ENCODE measurements at places on chromosomes 6 and 20.

GRCh38 chr6:154622618-154623336 is 110.4 kb upstream of the SCAF8 start:
- no peak for DNase-seq

DNA sequence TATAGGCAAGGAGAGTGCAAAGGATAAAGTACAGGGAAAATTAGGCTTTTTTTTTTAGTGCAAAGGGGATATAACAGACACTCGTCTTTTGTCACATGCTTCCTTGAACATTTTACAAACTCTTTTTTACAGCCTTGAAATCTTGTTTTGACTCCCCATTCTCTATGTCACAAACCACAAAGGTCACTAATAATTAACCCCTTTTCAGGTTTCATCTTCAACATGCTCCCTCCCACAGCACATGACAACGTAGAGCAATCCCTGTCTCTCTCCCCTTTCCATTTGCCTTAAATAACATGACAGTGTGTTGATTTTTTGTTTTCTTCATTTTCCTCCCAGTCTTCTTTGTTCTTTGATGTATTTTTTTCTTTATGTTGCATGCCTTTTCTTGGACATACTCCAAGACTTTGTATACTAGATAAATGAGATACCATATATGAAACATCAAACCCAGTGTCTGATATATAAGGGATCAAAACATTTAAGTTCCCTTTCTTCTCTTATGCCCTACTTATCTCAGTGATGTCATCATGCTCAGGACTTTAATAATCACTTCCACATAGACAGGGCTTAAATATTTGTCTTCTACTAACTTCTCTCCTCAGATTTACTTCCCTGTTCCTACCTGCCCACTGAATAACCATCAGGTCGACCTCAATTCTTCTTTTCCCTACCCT is 378.7 kb upstream of the HSF2 start:
- no peak for DNase-seq

DNA sequence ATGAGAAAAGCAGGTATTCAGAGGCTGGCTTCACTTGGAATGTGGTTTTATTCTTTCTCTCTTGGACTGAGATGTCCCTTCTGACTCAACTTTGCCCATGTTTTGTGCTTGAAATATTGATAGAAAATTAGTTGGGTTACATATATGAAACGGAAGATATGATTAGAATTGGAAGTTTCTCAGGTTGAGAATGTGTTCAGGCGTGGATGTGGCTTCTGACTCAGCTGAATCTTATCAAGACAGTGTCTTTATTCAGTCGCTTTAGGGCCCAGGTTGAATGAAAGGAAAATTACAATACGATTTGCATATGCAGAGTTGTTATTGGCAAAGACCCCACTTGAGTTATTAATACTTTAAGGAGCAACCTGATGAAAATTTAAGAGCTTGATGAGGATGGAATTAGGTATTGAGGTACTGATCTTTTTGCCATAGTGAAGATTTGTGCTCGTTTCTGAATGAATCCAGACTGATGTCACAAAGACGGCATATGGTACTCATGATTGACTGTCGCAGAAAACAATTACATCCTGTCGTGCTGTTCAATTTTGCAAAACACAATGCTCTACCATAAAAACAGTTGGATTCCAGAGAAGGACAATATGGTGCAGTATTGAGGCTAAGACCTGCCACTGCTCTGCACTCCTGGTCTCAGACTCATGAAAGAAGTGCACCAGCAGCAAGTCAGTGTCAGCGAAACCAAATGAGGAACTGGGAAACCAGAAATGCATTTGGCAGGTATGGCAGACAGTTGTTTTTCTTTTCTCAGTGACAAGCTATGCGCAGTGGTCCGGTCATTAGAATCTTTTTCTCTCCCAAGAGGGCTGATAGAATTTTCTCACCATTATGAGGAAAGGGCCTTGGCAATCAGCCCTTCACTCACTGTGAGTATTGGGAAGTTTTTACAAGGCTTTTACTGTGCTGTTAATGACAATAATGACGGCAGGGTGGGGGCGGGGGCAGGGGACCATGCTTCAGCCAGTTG is 158.3 kb downstream of the DOK5 start:
- DNase-seq = no peak

DNA sequence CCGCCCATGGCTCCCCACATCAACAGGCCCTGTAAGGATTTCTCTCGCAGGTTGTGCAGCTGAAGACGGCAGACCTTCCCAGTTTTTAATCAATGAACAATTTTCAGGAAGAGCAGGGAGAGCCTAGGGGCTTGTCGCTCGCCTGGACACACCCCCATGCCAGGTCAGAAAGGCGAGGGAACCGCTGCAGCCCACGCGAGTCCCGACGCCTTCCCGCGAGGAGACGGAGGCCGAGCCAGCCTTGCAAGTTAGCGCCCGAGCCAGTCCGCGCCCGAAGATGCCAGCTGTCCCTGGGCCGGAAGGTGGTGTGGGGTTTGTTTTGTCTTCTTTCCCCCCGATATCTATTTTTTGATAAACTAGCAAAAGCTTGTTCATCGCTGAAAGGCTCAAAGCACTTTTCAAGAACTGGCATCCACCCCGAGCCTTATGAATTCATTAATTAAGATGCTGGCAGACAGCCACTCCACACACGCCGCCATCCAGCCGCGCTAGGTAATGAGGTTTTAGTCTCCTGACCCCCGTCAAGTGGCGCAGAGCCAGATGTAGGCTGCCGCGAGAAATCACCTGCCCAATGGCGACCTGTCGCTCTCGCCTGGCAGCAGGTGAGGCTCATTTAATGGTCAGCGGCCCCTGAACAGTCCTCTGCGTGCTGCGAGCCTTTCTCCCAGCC is 6.6 kb downstream of the CCDC167 start:
- no peak for DNase-seq

GRCh38 chr6:37550191-37550831 is 50.6 kb upstream of the CCDC167 start:
- no peak for DNase-seq

- DNase-seq = no peak
These were observed 17.5 kb downstream of the PIM1 start for GRCh38 chr6:37187321-37188022.

GRCh38 chr20:24402188-24402587 is 67.2 kb upstream of the SYNDIG1 start:
- no peak for DNase-seq

DNA sequence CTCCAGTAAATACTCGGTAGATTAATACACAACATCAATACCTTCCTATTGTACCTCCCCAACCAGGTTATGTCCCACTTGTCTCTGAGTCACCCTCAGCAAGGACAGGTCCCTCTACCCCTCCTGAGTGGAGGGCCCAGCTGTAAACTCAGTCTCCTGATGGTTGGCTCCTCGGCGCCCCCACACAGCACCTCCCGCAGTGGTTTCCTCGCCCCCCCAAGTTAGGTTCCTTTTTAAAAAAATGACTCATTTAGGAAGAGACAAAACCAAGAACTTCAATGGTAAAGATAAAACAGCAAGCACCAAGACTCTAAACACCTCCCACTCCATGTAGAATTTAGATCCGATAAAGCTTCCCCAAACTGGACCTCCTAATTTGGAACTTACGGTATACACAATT is 83.5 kb downstream of the TRERF1 start:
- DNase-seq = no peak

DNA sequence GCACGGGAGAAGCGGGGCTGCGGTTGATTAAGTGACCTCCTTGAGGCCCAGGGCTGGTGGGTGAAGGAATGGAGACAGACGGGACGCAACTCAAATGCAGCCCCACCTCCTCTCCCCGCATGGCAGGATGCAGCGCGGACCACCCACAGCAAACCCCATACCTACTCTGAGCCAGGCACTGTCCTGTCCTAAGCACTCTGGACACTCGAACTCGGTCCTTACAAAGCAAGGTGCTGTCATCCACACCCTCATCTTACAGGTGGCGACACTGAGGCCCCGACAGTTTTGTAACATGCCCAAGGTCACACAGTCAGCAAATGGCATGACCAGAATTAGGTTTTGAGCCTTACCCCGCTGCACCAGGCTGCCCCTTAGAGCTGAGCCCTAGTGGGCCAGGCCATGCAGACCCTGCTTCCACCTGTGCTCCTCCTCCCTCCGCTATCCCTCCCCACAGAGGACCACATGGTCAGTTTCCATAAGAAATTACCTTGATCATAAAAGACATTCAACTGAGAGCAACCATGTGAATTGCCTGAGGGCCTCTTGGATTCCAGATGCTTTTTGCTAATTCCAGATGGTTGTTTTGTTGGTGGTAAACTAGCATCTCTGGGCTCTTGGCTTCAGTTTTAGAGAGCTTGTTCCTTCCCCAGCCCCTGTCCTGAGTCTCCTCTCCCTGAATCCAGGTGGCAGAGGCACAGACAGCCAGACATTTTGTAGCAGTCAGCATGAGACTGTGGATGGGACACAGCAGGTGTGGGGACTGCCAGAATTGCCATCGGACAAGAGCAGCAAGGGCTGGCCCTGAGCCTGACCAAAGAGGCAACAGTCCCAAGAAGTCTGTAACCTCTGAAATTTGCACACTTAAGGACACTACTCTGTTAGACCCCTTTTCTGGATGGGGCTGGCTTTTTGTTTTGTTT is 171.9 kb upstream of the PMEPA1 start:
- no peak for DNase-seq

- DNase-seq = no peak
These were observed 456.9 kb upstream of the ID4 start for GRCh38 chr6:19380293-19380692.

GRCh38 chr6:37784585-37784967 is 35.0 kb upstream of the ZFAND3 start:
- no peak for DNase-seq

DNA sequence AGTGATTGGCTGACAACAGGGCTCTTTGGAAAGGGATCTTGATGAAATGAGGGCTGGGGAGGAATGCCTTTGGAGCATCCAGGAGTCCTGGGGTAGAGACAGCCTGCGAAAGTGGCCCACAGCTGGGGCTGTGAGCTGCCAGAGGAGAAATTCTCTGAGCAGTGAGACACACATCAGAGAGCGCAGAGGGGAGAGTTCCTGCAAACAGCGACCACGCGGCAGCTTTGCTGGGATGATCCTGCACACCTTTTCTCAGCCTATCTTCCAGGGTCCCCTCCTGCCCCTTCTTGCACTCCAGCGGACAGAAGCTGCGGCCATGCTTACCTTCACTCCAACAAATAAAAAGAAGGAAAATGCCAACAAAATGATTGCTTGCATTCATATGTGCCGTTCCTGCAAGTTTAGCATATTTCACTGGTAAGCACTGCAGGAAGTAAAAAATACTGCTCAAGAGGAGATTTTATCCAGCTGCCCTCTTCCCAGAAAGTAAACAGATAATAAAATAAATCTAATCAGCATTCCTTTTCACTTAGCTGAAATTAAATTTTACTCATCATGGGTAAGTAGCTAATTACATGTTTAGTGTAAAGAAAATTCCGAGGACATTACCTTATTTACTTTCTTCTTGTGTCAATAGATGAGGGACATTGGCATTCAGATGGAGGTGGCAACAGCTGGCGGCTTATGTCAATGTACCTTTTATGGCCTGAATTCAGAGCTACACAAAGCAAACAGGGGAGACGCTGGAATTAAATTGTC is 339.9 kb upstream of the ARID1B start:
- DNase-seq = no peak

- DNase-seq = no peak
These were observed 31.5 kb downstream of the POM121L2 start for GRCh38 chr6:27280540-27281000.

DNA sequence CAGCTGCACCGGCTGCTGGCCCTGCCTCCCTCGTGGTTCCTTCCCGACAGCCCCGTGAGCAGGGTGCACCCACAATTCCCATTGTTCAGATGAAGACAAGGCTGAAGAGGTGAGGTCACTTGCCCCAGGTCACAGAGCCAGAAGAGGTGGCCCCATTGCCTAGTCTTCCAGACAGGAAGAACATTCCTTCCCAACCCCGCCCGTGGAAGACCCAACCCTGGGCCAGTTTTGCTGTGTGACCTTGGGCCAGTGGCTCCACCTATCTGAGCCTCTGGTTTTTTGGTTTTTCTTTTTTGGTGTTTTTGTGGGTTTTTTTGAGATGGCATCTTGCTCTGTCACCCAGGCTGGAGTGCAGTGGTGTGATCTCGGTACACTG is 61.7 kb downstream of the RIPOR3 start:
- no peak for DNase-seq

DNA sequence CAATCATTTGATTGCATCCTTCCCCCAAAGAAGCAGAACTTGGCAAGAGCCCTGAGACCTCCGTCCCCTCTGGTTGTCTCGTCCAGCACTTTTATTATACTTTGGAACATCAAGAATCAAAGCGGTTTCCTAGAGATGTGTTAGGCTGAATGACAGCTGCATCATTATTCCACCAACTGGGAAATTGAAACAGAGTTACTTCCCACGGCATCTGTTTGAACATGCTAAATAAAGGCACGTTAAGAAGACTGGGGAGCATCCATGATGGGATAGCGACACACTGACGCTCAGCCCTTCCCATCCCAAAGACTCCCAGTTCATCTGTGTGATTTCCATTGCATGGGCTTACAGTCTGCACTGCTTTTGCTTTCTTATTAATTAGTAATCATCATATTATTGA is 147.8 kb downstream of the TBC1D7 start:
- DNase-seq = no peak

GRCh38 chr6:157097255-157097955 is 225.9 kb downstream of the TMEM242 start:
- DNase-seq = no peak

- no peak for DNase-seq
These were observed 13.1 kb upstream of the SAYSD1 start for GRCh38 chr6:39128106-39128505.

DNA sequence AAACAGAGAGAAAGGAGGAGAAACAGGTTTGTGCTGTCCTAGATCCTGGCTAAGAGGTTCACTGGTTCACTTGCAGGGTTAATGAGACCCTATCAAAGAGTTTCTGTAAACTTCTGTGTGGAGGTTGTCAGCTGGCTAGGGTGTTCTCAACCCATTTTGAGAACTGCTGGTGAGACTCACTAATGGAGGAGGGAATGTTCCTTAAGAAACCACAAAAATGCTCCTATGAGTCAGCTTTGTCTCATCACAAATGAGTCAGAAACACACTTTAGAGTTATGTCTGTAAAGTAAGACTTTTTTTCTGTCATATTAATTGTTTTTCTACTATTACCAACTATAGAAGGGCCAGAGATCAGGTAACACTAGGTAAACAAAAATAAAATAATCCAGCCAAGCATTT is 884.4 kb downstream of the PHF3 start:
- DNase-seq = no peak

DNA sequence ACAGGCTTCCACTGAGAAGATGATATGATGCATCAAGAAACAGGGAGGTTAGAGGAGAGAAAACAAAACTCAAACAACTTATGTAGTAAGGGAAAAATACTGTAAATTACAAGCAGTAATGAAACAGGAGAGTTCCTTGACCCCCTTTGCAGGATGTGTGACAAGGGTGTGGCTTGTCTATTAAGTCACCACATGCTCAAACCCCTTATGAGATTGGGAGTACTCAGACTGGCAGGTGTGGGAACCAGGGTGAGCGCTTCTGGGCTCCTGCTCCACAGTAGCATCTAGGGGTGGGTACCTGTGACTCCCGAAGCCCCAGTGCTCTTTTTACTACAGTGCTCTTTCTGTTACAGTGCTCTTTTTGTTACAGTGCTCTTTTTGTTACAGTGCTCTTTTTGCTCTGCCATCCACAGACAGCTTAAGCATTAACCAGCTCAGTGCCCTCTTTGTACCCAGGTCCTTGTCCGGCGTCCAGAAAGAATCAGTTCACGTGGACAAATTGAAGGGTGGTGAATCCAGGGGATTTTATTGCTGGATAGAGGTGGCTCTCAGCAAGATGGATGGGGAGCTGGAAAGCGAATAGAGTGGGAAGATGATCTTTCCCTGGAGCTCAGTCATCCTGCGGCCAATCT is 28.7 kb downstream of the OLIG3 start:
- DNase-seq = no peak

All from T-helper 9 cell (primary cell).